ENCODE measurements at places on chromosomes 11 and 22.
A peak's percentile ranks its signal among the peaks of the same experiment; 100 is the strongest.

GRCh38 chr11:35459489-35459888 is 40.1 kb upstream of the SLC1A2 start:
- DNase-seq: no peak

DNA sequence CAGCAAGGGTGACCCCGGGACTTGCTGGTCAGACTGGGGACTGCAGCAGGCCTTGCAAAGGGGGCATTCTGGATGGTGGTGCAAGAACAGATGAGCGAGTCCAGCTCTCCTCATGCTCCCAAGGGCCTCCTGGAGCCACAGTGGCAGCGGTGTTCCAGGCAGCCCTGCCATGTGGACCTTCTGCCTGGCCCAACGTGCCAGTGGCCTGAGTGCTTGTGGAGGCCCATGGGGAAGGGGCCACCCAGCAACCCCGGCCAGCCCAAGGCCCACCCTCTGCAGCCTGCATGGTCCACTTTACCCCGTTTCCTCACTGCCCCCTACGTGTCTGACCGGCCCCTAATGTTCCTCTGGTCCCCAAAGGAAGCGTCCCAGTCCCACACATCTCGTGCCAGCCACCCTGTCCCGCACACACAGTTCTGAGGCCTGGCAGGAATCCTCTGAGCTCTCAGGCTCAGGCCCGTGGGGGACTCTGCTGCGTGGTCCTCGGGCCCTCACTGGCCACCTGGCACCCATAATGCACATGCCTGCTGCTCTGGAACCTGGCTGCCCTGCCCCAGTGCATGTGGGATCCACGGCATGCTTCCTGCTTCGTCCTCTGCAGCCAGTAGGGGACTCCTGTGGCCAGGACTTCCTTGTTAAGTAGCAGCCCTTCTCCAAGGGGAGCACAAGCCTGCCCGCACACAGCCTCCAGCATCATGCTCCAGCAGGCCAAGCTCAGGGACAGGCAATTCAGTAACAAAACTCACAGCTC is 85.5 kb downstream of the DGCR2 start:
- DNase-seq: no peak

DNA sequence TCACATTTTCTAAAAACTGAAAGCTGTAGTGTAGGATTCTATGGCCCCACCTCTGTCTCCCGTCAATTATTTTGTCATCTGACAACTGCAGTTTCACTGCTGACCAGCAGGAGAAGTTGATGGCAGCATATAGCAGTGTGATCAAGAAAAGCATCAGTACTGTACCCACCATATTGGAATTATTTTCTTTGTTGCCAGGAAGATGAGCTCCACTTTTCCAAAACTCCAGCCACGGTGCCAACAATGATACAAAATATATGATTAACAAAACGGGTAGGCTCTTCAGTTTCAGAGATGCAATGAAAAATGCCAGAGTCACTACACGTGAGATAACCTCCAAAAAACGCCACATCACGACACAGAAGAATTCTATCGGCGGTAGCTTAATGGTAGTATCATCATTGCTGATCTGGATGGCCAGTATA is 41.3 kb downstream of the XKR3 start:
- DNase-seq: no peak

- no peak for DNase-seq
Observed at GRCh38 chr11:124467381-124467927, 22.0 kb upstream of the OR8B8 start.

GRCh38 chr11:119106564-119107537 is at the start of gene C2CD2L:
TSS of gene C2CD2L (plus strand) at chr11:119107344. CDS start at chr11:119107742, 398 bp downstream.
- peak; percentile 76 for DNase-seq

Data from stimulated activated CD8-positive, alpha-beta memory T cell treated with anti-CD3 and anti-CD28 coated beads, Interleukin-4, amount 100 ng/mL, for 1 hour (primary cell).